Stimulated activated CD4-positive, alpha-beta T cell treated with anti-CD3 and anti-CD28 coated beads, TNF-alpha, amount 100 ng/mL, for 48 hours (primary cell): ENCODE measurements at places on chromosomes 3 and 15.

DNA sequence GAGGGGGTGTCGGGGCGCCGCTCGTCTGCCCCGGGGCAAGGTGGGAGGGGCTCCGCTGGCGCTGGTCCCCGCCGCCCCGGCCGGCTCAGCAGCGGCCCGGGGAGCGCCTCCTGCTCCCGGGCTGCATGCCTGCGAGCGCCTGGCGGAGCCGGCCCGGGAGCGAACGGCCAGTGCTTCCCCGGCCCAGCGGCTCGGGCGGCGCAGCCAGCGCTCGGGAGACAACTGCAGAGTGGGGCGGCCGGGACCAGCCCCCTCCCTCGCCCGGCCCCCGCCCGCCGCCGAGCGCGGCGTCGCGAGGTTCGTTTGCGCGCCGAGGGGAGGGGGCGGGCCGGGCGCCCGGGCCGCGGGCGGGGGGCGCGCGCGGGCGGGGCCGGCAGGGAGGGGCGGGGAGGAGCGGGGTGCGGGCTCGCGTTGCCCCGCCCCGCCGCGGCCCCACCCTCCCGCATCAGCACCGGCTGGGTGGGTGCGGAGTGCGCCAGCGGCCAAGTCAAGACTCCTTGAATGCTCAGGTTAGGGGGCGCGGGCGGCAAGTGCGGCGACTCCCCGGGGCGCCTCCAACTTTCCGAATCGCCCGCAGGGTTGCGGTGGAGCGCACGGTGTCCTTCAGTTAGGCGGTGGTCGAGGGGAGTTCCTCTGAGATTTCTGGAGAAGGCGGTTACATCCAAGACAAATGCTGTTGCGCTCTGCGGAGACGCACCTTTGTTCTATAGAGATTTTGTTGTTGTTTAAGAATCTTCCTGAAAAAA is at the start of gene RGMA:
TSS of gene RGMA (minus strand) at position 231 of the 746 bp plus-strand sequence. CDS start 279 bp downstream, outside the sequence.
- no peak for DNase-seq

DNA sequence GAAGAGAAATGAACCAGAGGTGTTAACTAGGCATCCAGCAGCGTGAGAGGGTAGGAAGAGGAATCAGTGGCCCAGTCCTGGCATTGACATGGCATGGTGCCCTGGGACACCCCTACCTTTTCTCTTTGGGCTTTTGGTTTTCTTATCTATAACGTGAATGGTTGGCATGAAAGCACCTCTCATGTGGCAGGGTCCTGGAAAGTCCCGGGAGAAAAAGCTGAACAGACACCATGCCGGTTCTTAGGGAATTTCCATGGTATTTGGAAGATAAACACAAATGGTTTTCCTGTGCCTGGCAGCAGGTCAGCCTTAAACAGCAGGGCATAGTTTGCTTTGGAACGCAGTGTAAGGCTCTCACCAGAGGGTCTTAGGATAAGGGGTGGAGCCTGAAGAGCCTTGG is 15.4 kb downstream of the ARNT2 start:
- no peak for DNase-seq

DNA sequence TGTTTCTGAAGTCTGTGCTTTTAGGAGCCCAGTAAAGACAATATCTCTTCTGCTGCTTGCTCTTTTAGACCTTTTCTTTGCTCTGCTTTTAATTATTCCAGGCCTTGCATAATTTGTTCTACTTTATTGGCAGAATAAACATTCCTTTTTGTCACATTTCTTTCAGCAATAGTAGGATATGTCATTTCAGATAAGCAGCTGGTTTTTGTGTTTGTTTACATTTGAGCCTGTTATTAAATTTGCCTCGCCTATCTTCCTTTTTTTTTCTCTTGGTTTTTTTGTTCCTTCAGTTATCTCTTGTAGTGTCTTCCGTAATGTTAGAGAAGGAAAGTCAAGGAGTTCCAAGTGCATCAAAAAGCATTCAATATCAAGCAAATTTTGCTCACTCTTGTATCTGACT is 16.4 kb downstream of the ZNF654 start:
- no peak for DNase-seq

DNA sequence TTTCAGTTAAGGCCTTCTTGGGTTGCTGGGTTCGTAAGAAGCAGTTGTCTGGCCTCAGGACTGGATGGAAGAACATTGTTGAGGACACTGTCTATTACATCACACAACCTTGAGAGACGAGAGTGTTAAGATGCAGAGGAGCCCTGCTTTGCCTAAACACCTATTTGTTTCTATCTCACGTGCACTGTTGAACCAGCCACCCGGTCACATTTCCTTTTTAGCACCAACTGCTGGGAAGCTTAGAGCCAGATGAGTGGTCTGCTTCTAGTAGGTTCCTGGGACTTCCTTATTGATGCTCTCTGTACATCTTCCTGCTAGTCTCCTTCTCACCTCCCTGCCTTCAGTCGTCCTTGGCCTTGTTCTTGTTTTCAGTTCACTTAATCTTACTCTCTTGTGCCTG is 22.3 kb downstream of the CAND2 start:
- DNase-seq = no peak

DNA sequence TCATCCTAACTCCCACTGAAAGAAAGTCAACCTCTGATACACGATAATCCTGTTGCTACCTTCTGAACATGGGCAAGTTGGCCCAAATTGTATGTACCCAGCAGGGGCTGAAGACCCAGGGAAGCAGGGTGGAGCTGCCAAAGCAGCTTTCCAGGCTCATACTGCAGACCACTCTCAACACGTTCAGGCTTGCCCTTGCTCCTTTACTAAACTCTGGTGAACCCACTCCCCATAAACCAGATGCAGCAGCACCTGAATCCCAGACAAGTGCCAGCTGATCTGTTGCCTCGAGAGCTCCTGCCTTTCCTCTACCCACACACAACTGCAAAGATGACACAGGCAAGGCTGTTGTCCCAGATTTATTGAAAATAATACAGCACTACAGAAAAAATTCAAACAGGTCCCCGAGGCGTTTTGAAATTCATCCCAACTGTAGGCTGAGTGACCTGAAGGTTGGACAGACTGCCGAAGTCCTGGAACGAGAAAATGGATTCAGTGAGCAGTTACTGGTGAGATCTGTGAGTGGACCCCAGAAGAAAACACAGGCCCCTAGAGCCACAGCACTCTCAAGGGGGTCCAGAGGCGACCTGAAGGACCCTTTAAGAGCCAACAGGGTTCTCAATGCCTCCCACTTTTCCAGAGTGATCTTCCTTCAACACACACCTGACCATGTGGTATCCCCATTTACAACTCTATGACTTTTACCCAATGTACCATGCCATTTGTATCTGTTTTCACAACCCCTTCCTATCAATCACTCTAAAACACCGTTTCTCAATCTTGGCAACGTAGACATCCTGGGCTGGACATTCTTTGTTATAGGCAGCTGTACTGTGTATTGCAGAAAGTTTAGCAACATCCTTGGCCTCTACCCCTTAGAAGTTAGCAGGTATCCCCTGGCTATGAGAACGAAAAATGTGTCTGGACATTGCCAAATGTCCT is 3.6 kb downstream of the RPS17 start:
- DNase-seq = no peak

GRCh38 chr3:146033950-146034349 is 127.0 kb downstream of the PLOD2 start:
- DNase-seq = no peak

DNA sequence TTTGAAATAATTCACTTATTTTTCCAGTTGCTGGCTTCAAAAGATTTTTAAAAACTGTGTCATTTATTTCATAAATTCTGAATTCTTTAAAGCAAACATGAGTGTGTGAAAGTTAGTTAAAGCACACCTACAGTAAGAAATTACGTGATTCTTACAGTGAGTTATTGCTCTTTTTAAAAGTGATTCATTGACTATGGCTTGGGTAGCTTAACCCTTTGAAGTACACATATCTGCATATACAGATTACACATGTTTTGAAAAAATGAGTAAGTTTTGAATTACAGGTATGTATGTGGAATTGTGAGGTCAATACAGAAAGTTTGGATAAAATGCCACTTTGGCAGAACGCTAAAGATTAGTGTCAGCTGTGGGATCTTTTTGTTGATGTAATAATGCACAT is 64.5 kb upstream of the MBNL1 start:
- DNase-seq = no peak

DNA sequence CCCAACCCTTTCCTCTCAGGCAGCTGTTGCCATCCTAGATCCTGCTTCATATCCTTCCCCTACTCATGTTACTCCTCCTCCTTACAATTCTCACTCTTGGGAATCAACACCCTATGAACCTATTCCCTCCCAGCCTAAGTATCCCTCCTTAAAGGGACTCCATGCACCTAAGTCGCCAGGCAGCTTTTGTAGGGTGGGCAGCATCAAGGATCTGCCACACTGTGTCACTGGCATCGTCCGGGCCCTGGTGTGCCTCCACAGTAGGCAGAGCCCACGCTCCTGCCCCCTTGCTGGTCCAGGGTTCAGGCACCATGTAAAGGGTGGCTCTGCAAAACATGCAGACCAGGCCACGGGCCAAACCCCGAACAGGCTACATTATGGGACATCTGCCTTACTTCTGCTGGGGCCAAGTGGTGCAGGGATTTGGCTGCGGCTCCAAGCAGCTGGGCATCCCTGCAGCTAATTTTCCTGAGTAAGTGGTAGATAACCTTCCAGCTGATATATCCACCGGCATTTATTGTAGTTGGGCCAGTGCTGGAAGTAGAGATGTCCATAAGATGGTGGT is 53.4 kb downstream of the GSK3B start:
- no peak for DNase-seq

DNA sequence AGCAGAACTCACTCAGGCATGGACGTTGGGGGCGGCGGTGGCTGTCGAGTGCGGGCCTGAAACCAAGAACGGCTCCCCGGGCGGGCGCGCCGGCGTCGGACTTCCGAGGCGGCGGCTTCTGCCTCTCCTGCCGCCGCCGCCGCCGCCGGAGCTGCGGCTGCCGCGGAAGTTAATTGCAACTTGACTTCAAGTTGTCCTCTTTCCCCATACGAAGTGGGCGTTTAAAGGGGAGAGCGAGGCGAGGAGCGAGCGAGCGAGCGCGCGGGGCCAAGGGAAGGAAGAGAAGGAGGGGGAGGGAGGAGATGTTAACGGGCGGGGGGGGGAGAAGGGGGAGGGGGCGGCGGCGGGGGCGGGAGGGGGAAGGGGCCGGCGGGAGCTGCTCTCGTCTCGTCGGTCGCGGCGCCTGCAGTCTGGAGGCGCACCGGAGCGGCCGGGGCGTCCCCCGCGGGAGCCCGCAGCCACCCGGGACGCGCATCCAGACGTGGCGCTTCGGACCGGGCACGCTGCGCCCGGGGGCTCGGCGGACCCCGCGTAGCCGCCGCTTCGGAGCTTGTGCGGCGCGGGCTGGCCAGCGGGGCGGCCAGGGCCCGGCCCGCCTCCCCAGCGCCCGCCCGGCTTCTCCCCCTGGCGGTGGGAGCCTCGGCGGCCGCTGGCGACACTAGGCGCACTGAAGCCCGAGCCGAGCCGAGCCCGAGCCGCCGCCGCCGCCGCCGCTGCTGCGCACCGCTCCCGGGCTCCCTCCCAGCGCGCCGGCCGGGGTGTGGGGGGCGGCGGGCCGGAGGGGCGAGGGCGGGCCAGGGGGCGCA is 19.7 kb upstream of the SATB1 start:
- peak; percentile 77 for DNase-seq

DNA sequence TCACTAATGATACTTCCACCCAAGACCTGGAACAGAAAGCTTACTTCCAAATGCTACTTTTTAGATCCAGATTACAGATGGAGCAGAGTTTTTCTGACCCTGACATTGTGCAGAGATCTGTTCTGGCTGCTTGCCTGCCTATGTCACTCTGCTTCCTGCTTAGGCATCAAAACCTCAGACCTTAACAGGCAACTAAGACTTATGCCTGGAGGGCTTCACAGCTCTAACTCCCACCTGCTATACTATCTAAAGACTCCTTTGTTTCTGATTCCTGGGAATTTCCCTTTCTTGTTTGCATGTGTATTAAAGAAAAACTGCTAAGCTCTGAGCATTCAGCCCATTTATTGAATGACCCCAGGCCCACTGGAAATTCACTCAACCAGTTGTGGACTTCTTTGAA is 157.4 kb upstream of the NPHP3 start:
- no peak for DNase-seq

DNA sequence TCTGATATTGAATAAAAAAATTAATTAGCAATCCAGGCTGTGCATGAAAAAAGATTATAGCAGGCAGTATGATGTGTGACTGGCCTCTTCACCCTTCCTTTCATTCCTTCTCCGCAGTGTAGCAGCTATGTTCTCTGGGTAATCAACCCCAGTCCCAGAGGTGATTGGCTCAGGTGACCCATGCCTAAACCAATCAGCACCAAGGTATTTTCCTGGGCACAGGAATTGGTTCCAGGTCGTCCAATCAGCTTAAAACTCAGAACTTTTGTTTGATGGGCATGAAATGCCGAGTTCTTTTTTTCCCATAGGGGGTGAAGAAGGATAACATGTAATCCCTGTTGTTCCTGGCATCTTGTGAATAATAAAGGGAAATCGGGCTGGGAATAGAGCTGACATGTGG is 5.8 kb upstream of the BNC1 start:
- DNase-seq = no peak

GRCh38 chr15:80777137-80777536 is 2.0 kb upstream of the CEMIP start:
- no peak for DNase-seq

GRCh38 chr3:122560680-122561079 is 3.4 kb downstream of the PARP9 start:
- DNase-seq = peak; percentile 39

DNA sequence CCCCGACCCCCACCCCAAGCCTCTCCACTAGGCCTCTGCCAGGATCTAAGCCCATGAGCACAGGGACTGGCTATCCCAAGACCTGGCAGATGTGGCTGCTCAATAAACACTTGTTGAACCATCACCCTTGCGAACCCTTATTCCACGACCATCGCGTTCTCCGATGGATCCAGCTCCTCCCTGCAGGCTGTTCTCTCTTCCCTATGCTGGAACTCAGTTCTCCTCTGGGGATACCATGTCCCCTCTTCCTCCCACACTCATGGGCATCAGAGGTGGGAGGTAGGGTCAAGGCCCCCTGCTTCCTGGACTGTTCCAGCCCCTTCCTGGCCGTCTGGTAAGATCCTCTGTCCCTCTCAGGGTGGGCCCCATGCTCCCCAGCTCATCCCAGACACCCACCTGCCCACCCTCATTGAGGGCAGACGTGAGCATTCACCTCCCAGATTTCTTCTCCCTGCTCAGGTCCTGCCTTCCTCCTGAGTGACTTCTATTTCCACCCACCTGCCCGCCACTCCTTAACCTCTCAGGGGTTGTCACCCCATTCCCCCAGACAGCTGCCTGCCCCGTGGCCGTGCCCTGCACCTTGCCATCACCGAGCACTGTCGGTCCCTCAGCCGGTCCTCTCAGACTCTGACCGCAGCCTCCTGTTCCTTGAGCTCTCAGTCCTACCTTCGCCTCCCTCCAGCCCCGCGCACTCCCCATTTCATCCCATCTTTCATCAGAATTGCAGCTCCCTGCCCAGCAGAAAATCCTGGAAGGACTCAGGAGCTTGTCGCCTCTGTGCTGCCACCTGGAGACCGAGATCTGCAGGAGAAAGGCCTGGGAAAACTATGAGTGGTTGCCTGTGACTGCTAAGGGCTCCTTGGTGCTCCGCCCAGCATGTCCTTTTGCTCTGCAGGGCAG is 42.0 kb downstream of the PML start:
- no peak for DNase-seq

- DNase-seq = no peak
Measured at GRCh38 chr15:42796955-42797782, 60.2 kb upstream of the CDAN1 start.

GRCh38 chr3:115562636-115563267 is 60.6 kb upstream of the GAP43 start:
- no peak for DNase-seq
